ENCODE measurements at places on chromosomes 5 and 9. TPM values are rescaled to one million over a fixed set of nuclear protein-coding genes. Genes with fewer than 3 reads are reported as not detected.

The ANKS6 gene
- 12.9 TPM for polyA plus RNA-seq

The GARIN3 gene
- not detected for polyA plus RNA-seq

The DMRT3 gene
- polyA plus RNA-seq = not detected

The CDH6 gene
- 7.0 TPM for polyA plus RNA-seq

The PCDHAC2 gene
- polyA plus RNA-seq = 0.06 TPM

The LCP2 gene
- polyA plus RNA-seq = 31.1 TPM

The EFCAB9 gene
- polyA plus RNA-seq = not detected

The SARDH gene
- 5.0 TPM for polyA plus RNA-seq

The PCDHGB7 gene
- 8.0 TPM for polyA plus RNA-seq

The CCDC69 gene
- 158 TPM for polyA plus RNA-seq

The C5orf46 gene
- not detected for polyA plus RNA-seq

The C9orf153 gene
- 0.06 TPM for polyA plus RNA-seq

The CYSRT1 gene
- 0.12 TPM for polyA plus RNA-seq

The OTP gene
- polyA plus RNA-seq = not detected

The TMEM141 gene
- 23.4 TPM for polyA plus RNA-seq

The LCN10 gene
- 2.4 TPM for polyA plus RNA-seq

The POLK gene
- polyA plus RNA-seq = 17.1 TPM

The IFNK gene
- polyA plus RNA-seq = not detected

The PBX3 gene
- 52.6 TPM for polyA plus RNA-seq

The TRIM32 gene
- 18.6 TPM for polyA plus RNA-seq

The RMRP gene
- 126 TPM for polyA plus RNA-seq
